ENCODE measurements at places on chromosomes 2 and 18. TPM values are rescaled to one million over a fixed set of nuclear protein-coding genes. Genes with fewer than 3 reads are reported as not detected.
A peak's percentile ranks its signal among the peaks of the same experiment; 100 is the strongest.

DNA sequence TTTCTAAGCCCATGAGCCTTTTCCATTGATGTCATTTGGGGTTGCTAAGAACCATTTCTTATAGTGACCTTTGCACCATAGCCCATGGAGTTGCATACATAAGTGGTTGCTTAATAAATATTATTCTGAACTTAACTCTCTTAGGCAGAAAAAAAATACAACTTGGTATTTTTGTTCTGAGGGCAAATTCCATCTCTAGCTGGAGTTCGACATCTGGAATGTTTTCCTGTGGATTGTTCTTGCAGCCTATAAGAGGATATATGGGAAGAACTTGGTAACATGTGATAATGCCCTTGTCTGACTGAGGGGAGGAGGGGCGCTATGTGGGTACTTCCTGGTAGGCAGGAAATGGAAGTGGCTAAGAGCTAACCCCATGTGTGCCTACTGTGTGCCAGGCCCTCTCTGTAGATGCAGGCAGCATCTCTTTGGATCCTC lies 20.7 kb downstream of the IGFBP2 start:
- no peak for DNase-seq

GRCh38 chr2:120693121-120693520 lies 42.5 kb upstream of the GLI2 start:
- DNase-seq, result no peak

GRCh38 chr2:43939695-43940256 lies 56.0 kb downstream of the LRPPRC start:
- DNase-seq, result no peak

RIT2 gene
- polyA plus RNA-seq, result not detected

GRCh38 chr18:10833656-10834055 lies 307.8 kb downstream of the NAPG start:
- DNase-seq, result no peak

IL18RAP gene
- not detected for polyA plus RNA-seq

ONECUT2 gene
- polyA plus RNA-seq, result not detected

- DNase-seq, result no peak
These were observed 148.6 kb upstream of the KCNJ3 start for GRCh38 chr2:154549869-154550268.

GRCh38 chr2:53827398-53828175 lies 32.2 kb downstream of the GPR75 start:
- DNase-seq, result no peak

CCDC74B gene
- polyA plus RNA-seq, result not detected

TTN gene
- polyA plus RNA-seq, result 2.8 TPM

DNA sequence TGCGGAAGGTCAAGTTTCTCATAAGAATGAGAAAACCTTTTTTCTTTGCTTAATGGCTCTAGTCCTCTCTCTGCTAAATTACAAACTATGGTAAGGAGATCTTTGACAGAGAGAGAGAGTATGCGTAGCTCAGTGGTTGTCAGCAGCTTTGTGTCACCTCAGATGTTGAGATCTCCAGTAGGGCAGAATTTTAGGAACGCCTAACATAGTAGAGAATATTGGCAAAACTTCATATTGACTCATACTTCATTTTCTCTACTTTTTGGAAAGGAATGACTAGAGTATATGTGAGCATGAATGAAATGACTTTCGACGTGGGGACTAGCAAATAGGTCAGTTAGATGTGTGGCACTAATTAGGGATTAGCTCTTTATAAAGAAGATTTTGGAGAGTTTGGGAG lies 64.0 kb downstream of the WDR7 start:
- DNase-seq, result no peak

LIMS3 gene
- polyA plus RNA-seq, result 2.9 TPM

ATP5MC3 gene
- 412 TPM for polyA plus RNA-seq

- no peak for DNase-seq
These were observed 90.0 kb upstream of the NCKAP5 start for GRCh38 chr2:133658020-133658903.

- DNase-seq, result no peak
These were observed 10.1 kb upstream of the NAT8 start for GRCh38 chr2:73652348-73652747.

GRCh38 chr18:36297417-36298125 lies at the start of gene FHOD3:
TSS of gene FHOD3 (plus strand) at chr18:36297713. CDS start at chr18:36297836, 123 bp downstream.
- no peak for DNase-seq

POTEI gene
- polyA plus RNA-seq, result not detected

- no peak for DNase-seq
These were observed 144.3 kb downstream of the BCL2 start for GRCh38 chr18:63175264-63175663.

DNA sequence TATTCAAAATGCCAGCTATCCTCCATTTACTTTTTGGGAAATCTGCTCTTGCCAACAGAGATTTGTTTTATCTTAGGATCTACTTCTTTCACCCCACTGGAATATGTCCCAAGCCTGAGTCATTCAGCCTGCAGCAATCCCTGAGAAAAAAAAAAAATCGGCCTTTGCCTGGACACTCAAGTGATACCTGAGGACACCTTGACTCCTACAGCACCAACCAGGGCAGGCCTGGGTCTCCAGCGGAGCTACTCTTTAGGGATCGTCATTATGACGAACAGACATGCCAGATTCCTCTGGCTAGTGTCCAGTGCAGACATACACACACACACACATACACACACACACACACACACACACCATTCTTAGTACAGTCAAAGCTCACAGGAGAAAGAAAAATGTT lies 2.2 kb upstream of the UGT1A6 start:
- no peak for DNase-seq

DNA sequence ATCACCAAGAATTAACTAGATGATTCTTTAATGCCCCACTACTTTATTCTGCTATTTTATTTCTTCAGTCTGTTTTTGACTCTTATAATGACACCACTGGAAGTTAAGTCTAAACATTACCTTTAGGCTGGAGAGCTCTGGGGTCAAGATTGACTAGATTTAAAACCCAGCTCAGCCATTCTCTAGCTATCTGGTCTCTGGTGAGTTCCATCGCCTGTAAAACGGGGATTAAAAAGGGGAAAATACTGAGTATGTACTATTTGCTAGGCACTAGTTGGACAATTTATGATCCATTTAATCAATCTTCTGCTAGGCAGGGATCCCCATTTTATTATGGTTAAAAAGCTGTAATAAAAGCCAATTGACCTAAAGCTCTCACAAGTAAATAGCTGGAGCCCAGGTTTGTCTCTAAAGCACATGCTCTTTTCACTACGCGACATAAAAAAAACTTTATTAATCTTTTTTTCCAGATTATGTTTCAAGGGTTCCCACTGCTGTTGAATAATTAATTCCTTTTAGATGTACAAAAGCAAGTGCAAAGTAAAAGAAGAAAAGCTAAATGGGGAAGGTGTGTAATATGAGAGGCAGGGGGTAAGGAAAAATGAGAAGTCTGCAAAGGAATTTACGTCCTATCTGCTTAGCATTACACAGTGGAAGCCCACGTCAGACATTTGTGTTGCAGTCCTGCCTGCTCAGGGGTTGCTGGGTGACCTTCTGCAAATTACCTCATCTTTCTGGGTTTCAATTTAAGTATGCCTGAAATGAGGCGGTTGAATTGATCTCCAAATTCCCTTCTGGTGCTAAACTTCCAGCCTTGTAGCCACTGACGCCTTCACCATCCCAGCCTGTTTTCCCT lies 918 bp upstream of the NABP1 start:
- DNase-seq, result peak; percentile 37

GRCh38 chr2:61959381-61960293 lies 54.2 kb downstream of the COMMD1 start:
- no peak for DNase-seq

GRCh38 chr2:5694306-5694705 lies 2.1 kb downstream of the SOX11 start:
- no peak for DNase-seq

DNA sequence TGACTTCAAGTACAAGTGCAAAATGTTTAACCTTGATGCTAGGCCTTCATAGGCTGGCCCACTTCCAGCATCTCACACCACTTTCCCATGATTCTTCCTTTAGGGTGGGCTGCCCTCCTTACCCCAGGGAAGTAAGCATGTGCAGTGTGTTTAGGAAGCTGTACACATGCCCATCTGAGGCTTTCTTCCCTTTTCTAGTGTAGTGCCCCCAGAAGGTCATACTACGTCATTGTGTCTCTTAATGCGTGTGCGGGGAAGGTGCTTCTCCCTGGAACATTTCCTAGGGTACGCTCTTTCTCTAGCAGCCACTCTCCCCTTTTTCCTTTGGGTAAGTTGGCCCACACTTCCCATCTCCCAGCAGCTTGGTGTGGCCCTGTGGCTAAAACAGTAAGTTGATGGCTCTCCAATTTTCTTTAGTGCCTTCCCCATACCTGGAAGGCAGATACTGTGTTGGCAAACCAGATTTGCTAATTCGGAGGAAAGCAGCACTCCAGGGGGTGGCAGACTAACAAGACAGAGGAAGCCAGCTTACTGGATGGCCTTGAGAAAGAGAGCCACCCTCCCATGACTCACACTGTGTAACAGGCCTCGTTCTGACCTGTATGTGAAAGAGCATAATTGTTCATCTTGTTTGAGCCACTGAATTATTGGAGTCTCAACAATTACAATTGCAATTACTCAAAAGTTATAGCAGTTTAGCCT lies 1.1 kb upstream of the SULT6B1 start:
- no peak for DNase-seq

DNA sequence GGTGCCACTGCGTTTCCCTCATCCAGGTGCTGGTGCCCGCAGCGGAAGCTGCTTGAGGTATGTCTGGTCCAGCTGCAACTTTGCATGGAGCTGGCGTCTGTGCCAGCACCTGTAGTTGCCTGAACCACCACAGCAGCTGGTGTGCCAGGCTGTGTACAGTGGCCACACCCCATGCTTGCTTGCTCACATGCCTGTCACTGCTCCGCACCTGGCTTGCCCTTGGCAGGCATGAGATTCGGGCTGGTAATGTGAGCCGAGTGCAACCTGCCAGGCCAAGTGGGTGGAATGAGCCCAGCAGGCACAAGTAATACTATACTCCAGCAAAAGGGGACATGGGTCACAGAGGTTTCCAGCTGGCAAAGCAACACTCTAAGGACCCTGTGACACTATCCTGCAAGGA lies 1123.3 kb upstream of the ACVR2A start:
- DNase-seq, result no peak

- no peak for DNase-seq
These were observed 40.2 kb downstream of the DDX1 start for GRCh38 chr2:15631883-15632282.

GRCh38 chr2:156470975-156471583 lies 34.9 kb downstream of the GPD2 start:
- no peak for DNase-seq

FAM136A gene
- 35.1 TPM for polyA plus RNA-seq

DNA sequence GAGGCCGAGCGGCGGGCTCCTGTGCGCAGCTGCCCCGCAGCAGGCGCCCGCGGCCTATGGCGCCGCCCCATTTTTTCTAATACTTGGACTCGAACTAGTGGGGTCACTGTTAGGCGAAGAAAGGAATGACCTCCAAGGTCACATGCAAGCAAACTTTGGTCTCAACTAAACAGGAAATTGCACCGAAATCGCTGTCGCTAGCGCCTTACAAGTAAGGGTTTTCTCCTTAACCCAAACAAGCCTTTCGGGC lies 339 bp downstream of the ACAA2 start:
- DNase-seq, result no peak

- DNase-seq, result no peak
These were observed 128.4 kb downstream of the ATL2 start for GRCh38 chr2:38248707-38249106.

DNA sequence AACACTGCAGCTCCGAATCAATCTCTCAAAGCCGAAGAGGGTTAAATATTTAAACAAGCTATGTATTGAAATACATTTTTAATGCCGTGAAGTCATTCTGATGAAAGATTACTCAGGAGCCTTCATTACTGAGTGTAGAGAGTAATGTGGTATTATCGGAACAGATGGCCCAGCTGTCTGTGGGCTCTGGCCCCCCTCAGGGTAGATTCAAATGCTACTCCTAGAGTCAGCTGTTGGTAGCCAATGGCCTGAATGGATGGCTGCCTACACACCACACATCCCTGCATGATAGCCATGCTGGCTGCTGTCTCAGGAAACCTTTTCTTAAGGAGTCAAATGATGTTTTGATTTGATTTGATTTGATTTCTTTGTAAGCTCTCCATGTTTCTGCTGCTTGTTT lies 732.3 kb upstream of the CELF4 start:
- DNase-seq, result no peak

- DNase-seq, result no peak
These were observed 23.3 kb upstream of the NFATC1 start for GRCh38 chr18:79372461-79372860.

GRCh38 chr2:65232636-65233035 lies 5.0 kb downstream of the ACTR2 start:
- peak; percentile 29 for DNase-seq

YWHAQ gene
- 279 TPM for polyA plus RNA-seq

INSIG2 gene
- 28.7 TPM for polyA plus RNA-seq

GRCh38 chr2:62309465-62310091 lies 113.7 kb downstream of the B3GNT2 start:
- no peak for DNase-seq

DNA sequence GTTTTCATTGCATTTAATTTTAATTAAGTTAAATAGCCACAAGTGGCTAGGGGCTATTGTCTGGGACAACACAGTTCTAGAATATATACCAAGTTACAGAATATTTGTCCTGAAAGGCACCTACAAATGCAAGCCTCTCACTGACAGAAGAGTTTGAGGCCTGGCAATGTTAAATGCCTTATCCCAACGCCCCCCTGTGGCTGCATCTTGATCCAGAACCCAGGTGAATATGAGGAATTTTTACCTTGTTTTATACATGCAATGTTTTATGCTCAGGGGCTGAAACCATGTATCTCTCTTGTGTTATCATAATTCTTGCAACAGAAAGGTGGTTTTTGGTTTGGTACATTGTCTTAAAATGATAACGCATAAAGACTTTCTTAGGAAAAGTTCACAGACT lies 71.8 kb upstream of the SEC11C start:
- no peak for DNase-seq

SPP2 gene
- polyA plus RNA-seq, result not detected

Data from CD4-positive, CD25-positive, alpha-beta regulatory T cell (primary cell).